Caco-2 (cell line): ENCODE measurements at places on chromosomes 1 and 21. TPM values are rescaled to one million over a fixed set of nuclear protein-coding genes. Genes with fewer than 3 reads are reported as not detected.

- no peak for DNase-seq
Measured at GRCh38 chr1:234505769-234506102, 26.8 kb upstream of the TARBP1 start.

DNA sequence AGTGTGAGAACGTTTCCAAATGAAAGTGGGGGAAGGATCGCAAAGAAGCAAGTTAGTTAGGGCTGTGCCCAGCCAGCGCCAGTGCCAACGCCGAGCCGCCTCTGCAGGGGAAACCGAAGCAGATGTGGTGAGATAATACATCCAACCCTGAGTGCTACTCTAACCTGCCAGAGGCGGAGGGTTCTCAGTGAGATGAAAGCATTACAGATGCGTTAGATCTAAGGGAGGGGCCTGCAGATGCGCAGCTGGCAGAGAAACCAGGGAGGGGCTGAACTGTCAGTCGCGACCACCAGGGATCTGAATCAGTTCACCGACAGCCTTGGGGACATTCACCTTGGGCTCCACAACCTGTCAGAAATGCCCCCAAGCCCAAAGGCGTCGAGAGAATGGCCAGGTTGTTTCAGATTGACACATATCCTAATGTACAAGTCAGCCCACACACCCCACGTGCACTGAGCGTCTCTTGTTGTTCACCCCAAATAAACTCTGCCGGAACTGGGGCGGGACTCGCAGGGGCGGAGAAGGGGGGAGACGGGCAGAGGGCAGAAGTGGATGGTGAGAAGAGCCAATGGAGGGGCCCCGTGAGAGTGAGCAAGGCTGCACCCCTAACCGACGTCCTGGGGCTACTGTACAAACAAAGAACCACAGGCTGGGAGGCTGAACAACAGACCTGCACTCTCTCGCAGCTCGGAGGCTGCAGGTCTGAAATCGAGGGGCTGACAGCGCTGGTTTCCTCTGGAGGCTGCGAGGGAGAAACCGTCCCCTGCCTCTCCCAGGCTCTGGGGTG is 8.7 kb upstream of the UMODL1 start:
- no peak for DNase-seq

DNA sequence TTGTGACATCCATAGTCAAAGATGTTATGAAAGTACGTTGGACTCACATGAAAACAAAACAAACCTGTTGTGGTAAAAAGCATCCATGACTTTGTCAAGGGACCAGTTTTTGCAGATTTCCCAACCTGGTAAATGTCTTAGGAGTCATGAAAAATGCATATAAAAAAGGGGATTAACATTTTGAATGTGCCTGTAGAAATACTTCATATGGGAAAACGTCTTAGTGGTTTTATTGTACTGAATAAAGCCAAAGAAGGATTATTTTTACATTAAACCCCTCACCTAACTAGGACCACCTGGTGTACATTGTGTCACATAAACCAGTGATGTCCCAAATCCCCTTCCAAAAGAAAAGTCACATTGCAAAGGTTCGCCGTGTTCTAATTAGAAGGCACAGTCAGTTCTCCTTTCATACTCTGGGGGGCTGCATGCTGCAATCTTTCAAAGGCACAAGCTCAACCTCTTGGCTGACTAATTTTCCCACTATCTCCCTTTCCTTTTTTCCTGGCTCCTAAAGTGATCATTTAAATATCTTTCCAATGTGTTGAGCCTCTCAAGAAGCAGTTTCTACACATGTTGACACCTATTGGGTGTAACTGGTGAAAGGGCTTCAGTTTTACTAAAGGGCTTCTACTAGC is 119.8 kb upstream of the SPAG17 start:
- peak; percentile 10 for DNase-seq

- no peak for DNase-seq
Measured at GRCh38 chr1:17120481-17120877, 1.2 kb upstream of the PADI2 start.

GRCh38 chr1:74812180-74812541 is 79.2 kb downstream of the TYW3 start:
- no peak for DNase-seq

DNA sequence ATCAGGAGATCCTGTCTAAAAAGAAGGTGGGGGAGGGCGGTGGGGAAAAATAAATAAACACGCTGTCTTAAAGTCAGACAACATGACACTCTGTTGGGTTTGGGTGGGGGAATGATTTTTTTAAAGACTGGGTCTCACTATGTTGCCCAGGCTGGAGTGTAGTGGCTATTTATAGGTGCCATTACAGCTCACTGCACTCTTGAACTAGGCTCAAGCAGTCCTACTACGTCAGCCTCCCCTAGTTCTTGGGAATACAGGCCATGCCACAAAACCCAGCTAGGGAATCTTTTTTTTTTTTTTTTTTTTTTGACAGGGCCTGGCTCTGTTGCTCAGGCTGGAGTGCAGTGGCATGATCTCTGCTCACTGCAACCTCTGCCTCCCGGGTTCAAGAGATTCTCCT is 2.4 kb upstream of the SNRPE start:
- DNase-seq: no peak

GRCh38 chr1:234720709-234721441 is 110.9 kb upstream of the IRF2BP2 start:
- no peak for DNase-seq

DNA sequence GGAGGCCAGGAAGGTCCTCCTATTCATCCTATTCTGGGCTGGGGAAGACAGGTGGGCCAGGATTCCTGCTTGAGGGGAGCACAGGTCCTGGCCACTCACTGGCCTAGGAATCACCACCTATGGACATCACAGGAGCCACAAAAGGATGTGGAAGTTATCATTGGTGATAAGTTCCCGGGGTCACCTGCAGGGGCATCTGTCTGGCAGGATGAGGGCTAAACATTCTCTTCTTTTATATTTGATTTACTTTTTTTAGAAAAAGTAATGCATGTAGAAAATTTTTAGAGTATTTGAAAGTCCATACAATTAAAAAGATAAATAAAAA is 33.2 kb upstream of the KIAA0040 start:
- no peak for DNase-seq

GRCh38 chr1:245832771-245833527 is 674.1 kb downstream of the SMYD3 start:
- no peak for DNase-seq

DNA sequence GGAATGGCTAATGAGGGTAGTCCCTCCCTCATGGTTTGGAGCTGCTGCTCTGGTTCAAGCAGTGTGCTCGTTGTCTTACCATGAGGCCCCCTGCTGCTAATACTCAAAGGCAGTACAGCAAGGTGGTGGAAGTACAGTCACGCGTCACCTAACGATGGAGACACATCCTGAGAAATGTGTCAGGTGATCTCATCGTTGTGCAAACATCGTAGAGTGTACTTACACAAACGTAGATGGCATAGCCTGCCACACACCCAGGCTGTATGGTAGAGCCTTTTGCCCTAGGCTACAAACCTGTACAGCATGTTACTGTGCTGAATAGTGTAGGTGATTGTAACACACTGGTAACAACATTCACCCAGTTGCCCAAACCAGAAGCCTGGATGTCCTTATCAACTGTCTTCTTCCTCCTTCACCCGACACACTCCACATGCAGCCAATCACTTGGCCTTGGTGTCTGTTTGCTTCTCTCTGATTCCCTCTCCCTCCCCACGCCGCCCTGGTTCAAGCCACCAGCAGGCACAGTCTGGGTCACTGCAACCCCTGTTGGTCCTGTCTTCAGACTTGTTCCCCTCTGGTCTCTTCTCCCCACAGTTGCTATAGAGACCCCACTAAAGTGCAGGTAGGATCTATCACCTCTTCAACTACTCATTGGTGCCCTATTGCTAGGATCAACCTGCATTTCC is 6.0 kb upstream of the KCNA2 start:
- no peak for DNase-seq

DNA sequence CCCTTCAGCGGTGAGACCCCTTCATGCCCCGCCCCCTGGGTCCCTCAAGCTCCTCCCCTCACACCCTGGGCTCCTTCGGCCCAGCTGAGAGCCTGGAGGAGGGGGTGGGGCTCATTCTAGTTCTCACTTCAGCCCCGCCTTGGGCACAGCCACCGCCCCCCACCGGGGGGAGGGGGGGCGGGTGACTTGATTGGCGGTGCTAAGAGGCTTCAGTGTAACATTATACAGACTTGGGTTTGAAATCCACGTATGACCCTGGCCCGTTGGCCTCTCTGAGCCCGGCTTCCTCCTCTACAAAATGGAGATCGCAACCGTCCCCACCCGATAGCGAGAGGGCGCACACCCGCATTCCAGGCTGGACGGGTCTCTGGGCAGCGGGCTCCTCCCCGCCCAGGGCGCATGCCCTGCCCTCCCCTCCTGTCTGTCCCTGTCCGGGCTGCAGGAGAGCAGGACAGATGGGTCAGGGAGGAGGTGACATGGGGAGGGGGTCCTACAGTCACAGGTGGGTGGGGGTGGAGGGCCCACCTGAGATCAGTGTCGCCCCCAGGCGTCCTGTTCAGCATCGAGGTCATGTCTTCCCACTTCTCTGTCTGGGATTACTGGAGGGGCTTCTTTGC is 5.1 kb downstream of the CLCNKB start:
- no peak for DNase-seq

GRCh38 chr1:103266036-103266435 is 157.7 kb upstream of the COL11A1 start:
- no peak for DNase-seq

PRR9 gene
- 0.88 TPM in 1 of 2 replicates, not detected in the other for total RNA-seq

ZMYND12 gene
- total RNA-seq: 0.30 and 0.36 TPM in 2 replicates

GBP1 gene
- total RNA-seq: 0.36 and 0.51 TPM in 2 replicates
